Femur (tissue), 1 donor: ENCODE measurements at places on chromosomes 16 and 17.

DNA sequence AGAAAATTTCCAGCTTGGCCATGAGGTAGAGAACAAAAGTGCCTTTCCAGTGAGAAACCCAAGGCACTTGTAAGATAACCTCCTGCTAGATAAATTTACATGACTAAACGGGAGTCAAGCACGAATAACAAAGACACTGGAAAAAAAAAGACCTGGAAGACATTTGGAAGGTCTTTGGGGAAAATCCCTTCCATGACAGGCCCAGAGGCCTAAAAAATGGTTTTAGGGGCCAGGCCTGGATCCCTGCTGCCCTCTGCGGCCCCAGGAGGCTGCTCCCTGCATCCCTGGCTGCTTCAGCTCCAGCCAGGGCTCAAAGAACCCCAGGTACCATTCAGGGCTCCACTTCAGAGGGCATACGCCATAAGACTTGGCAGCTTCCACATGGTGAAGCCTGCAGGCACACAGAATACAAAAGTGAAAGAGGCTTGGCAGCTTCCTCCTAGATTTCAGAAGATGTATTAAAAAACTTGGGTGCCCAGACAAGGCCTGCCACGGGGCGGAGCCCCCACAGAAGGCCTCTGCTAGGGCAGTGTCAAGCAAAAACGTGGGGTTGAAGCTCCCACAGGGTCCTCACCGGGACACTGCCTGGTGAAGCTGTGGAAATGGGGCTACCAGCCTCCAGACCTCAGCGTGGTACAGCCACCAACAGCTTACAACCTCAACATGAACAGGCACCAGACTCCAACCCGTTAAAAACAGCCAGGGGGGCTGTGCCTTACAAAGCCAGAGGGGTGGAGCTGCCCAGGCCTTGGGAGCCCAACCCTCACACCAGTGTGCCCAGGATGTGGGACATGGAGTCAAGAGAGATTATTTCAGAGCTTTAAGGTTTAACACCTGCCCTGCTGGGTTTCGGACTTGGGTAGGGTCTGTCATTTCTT, 77.1 kb downstream of the SDK2 start:
- DNase-seq, result no peak

DNA sequence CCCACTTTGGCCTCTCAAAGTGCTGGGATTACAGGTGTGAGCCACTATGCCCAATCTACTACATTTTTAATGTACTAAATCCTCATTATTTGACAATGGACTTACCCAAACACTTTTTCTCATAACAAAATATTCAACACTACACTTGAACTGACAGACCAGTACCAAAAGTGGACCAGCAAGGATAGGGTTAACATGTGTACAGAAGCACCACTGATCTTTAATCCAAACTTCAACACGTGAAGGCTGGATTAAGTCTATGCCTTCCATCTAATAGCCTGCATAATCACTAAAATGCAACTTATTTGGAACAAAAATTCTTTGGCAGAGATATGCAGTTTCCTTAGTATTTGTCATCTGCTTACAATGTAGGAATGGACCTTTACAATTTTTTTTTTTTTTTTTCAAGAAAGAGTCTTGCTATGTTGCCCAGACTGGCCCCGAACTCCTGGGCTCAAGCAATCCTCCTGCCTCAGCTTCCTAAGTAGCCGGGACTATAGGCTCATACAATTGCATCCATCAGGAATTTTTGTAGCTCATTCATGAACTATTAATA, 60.0 kb upstream of the BCAR1 start:
- DNase-seq, result no peak

- no peak for DNase-seq
Observed at GRCh38 chr17:12603566-12603965, 62.1 kb upstream of the MYOCD start.

DNA sequence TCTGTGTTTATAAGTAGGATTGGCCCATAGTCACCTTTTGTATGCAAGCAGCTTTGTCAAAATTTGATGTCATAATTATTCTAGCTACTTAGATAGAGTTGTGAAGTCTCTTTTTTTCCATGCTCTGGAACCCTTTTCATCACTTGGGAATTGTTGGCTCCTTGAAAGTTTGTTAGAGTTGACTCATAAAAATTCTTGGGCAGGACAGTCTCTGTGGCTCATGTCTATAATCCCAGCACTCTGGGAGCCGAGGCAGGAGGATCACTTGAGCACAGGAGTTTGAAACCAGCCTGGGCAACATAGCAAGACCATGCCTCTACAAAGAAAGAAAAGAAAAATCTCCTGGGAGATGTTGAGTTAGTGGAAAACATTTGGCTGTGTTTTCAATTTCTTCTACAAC, 45.7 kb upstream of the MRC2 start:
- no peak for DNase-seq

DNA sequence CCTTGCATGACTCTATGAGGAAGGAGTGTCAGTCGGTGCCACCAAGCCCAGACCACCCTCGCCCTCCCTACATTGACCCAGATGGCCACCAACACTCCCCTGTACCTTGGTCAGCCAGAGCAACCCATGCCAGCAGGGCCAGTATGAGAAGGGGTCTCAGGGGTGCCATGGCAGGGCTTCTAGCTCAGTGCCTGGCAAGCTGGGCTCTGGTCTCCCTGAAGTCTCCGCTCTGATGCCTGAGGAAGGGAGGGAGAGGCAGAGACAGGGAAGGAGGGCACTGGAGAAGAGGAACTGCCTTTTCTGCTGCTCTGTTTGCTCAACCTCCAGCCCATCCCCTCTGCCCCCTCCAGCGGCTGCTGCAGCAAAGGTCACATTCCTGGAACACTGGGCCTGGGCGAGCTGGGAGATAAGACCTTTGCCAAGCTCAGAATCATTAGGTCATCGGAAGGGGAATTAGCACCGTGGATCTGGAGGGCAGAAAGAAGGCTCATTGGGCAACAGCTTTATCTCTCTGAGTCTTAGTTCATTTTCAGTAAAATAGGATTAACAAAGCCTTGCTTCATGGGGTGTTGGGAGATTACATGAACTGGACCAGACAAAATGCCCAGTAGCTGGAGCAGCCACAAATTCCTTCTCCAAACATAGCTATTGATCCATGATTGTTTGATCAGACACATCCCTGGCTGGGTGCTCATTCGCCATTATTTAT, at the start of gene VTN:
VTN (minus strand) TSS at position 273 of the 709 bp plus-strand sequence; CDS start at position 169, 104 bp downstream.
- DNase-seq, result no peak

DNA sequence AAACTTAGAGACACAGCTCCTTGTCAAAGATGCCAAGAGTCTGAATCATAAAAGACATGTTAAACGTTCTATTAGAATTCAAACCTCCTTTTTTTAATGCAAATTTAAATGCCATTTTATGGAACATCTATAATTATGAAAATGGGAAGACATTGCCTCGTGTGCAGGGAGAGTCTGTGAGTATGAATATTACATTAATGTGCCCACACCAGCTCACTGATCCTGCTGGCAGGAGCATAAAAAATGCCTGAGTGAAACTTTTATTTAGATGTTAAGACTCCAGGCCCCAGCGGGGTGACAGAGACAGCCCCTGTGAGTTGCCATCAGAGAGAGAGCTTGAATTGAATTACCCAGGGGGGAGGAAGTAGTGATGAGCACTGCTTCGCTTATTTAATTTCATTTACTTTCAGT, 84.8 kb downstream of the SNX11 start:
- DNase-seq, result no peak

DNA sequence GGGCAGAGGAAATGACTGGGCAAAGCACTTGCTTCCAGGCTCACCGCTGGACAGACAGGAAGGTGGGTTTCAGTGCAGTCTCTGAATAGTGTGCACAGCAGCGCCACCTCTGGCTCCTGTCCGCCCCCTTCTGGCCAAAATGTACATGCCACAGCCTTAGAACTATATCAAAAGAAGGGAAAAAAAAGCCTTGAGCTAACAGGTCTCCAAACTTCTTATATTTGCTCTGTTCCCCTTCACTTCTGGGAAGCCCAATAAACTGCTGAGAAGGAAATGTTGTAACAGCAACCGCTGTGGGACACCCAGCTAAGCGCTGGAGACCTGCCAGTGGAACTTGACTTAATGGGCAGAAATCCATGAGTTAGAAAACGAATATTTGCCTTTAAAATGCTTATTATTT, 17.5 kb downstream of the COG7 start:
- DNase-seq, result peak; percentile 48

DNA sequence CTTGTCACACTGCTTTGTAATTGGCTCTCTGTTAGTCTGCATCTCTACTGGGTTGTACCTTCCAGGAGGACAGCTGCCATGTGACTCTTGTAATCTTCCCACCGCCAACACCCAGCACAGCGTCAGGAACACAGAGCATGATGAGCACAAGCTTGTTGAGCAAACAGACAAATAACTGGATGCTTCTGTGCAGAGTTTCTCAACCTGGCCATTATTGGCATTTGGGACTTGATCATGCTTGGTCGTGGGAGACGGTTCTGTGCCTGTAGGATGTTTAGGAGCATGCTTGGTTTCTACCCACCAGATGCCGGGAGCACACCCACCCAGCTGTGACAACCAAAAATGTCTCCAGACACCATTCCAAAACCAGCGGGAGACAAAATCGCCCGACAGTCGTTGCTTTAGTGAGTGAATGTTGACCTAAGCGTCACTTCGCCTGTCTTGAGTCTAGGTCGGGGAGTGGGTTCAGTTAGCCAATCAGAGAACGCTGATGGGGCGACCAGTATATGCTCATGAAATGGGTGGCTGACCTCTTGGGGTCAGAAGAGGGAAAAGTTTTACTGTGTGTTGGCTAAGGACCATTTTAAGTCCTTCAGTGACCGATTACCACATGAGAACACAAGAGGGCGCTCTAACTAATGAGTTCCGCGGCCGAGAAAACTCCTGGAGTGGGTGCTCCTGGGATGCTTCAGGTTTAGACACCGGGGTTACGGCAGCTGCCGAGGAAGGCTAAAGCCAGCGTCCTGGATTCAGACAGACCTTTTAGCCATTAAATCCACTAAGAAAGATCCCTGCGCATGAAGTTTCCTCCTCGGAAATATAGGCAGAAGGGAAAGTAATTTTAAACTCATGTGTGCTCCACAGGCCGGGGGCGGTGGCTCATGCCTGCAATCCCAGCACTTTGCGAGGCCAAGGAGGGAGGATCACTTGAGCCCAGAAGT, 57.8 kb upstream of the TEX2 start:
- peak; percentile 74 for DNase-seq

DNA sequence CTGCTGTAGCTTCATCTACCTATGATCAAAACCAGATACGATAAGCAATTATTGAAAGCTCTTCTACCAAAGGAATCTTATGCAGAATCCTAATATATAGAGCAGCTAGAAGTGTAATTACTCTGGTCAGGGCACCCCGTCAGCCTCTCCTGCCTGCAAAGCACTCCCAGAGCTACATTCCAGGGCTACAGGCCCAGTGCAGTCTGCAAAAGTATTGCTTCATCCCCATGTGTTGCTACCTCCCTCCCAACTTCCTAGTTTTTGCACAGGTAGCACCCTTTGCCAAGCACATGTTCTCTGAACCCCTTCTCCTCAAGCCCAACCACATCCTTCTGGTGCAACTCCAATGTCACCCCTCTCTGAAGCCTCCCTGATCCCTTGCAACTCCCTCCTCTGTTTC, 7.0 kb downstream of the CES5A start:
- DNase-seq, result no peak

- no peak for DNase-seq
Observed at GRCh38 chr16:1713331-1713730, 7.3 kb downstream of the MAPK8IP3 start.

- no peak for DNase-seq
Observed at GRCh38 chr17:2594722-2595599, 1.5 kb downstream of the PAFAH1B1 start.

DNA sequence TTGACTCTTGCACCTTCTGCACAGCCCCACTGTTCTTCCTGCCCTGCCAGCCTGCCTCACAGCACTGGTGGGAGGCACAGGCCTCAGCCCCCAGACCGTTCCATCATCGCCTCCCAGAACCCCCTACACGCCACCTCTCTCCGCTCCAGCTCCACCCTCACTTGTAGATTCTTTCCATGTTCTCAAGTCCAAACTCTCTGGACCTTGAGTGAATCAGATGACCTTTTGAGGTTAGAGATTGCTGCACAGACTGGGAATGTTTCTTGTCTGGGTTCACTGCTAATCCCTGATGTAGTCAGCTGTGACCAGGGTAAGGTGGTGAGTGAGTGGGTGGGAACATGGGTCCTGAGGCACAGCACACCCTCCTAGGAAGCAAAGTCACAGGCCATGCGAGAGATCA, 272.4 kb downstream of the IRF8 start:
- no peak for DNase-seq

DNA sequence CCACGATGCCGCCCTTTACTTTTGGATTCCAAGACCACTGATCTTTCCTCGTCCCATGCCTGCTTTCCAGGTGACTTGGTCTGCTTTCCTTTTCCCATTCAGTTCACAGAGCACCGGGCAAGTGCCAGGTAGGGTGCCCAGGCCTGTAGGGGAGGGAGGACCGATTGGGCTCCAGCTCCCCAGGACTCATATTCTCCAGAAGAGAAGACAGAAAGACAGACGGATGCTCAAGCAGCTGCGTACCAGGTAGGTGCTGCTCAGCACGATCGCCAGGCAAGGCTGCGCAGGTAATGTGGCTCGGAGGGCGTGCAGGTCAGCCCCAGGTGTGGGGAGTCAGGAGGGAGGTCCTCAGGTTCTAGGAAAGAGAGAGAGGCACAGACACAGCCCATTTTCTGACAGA, 67.5 kb upstream of the ZNF423 start:
- DNase-seq, result no peak

DNA sequence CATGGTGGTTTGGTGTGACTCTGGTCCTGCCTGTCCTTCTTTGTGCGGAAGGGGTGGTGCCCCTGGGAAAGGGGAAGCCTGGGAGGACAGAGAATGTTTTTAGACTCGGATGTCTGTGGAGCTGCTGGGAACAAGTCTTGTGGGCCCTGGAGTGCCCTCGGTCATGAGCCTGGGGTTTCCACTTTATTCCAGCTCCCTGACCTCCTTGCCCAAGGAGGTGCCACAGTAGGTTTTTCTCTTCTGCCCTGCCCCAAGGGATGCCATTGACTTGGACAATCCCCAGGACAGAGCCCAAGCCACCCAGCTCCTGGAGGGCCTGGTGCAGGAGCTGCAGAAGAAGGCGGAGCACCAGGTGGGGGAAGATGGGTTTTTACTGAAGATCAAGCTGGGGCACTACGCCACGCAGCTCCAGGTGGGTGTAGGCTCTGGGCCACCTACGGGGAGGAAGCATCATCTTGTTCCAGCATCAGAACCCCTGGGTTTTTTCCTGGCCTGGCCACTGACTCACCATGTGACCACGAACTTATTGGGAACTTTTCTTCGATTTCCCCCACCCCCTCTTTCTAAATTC, 1.4 kb downstream of the STAT5A start:
- no peak for DNase-seq

- DNase-seq, result no peak
Observed at GRCh38 chr16:65531475-65531874, 409.6 kb upstream of the CDH11 start.

DNA sequence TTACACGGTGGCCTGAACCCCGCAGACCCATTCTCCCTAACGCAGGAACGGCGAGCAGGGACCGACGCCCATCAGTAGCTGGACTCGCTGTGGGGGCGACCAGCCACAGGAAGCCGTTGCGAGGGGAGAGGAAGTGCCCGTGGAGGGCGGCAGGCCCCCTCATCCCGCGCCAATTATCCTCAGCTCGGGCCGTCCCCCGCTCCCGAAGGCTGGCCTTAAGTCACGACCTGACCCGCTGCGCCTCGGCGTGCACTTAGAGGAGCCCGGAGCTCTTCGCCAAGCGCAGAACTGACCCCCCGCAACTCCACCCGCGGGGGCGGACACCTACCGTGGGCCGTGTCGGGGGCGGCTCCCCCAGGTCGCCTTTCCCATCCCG, 401 bp downstream of the ARL16 start:
- DNase-seq, result no peak

- no peak for DNase-seq
Observed at GRCh38 chr17:47882247-47882646, 13.8 kb upstream of the SP2 start.
